Activated CD4-positive, alpha-beta T cell treated with anti-CD3 and anti-CD28 coated beads, Interleukin-2, amount 50 U/mL, for 24 hours (primary cell): ENCODE measurements at places on chromosomes 4 and X.

DNA sequence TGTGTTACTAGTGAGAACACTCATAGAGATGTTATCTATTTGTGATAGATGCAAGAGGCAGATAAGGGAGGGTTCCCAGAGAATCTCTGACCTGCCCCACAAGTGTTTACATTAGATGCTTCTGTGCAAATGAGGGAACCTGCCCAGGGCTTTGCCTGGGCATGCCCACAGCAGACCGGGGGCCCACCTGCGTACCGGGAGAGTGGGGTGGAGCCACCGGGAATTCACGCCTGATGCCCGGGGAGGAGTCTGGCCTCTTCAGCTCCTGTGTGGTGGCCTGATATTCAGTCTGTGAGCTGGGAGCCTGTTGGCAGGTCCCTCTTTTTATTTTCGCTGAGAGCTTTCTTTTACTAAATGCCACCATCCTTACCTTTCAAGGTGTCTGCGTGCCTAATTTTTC, 155.7 kb downstream of the SNCA start:
- DNase-seq: no peak

GRCh38 chrX:148265829-148266228, 234.6 kb upstream of the AFF2 start:
- no peak for DNase-seq

DNA sequence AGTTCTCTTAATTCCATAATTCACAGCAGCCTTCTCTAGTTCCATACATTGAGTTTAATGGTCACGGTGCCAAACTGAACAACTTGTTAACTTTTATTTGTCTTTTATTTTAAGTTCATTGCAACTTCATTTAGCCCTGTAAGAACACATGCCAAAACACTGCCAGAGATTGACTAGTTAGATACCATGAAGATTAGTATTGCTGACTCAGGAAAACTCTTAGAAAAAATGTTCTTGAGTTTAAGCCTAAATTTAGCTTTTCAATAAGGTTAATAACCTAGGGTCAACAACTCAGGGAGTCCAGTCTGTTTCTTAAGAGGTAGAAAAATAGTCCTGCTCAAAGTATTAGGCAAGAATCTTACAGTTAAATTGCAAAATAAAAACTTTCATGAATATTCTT, 25.7 kb downstream of the SPANXN2 start:
- no peak for DNase-seq

DNA sequence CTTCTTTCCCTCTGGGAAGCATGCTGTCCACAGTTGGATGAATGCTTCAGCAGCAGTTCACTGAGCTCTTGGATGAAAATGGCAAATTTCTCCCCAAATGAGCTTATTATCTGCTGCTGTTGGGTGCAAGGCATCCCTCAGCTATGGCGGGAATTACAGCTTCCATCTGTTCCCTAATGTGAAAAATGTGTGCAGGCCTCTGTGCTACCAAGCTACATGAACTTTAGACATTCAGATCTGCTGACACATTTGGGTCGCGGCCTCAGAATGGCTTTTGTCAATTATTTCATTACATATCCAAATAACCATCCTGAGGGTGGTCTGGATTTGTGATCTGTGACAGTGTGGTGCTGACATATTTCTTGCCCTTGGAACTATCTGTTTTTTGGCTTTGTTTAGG, 119.5 kb upstream of the SCML1 start:
- no peak for DNase-seq
